ENCODE measurements at places on chromosomes 7 and 10.

DNA sequence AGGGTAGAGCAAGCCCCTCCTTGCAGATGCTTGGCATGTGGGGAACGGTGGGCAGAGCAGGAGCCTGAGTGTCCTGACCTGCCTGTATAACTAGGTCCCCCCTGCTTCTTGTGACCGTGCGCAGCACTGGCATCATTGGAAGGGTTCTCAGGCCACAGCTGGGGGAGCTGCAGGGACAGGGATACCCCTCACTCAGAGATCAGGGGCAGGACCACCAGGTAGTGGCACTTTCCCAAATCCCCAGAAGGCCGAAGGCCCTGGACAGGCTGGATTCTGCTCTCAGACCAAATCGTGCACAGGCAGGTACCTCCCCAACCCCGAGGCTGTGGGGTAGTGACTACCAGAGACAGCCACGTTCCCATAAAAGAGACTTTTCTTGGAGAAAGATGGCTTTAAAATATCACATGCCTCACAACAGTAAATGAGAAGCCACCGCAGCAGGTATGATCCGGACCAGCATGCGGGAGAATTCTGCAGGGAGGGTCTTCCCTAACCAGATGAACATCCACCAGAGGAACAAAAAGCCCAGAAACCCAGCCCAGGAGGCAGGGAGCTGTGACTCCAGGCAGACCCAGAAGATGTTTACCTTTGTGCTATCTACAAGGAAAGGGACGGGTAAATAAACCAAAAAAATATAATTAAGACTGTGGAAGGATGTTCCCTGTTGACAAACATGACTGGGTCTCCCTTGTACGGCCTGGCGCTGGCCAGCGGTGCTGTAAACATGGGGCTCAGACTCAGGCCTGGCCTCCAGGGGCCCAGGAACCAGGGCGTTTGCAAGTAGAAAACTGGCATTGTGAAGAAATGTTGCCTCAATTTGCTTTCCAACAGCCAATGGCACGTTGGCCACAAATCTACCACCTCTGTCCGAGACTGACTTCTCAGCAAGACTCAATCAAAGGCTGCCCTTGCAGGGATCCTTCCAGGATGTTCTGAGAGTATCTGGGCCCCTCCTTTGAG, 180.0 kb downstream of the TNS3 start:
- DNase-seq, result no peak

- DNase-seq, result no peak
These were observed 2.6 kb downstream of the SCD start for GRCh38 chr10:100349672-100350071.

DNA sequence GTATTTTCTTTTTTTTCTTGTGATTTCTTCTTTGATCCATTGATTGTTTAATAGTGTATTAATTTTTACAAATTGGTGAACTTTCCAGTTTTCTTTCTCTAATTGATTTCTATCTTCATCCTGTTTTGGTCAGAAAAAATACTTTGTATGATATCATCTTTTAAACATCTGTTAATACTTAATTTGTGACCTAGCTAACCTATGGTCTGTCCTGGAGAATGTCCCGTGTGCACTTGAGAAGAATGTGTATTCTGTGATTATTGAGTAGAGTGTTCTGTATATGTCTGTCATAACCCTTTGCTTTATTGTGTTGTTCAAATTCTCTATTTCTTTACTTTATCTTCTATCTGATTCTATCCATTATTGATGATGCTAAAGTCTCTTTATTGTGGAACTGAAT, 65.8 kb upstream of the ZEB1 start:
- DNase-seq, result no peak

DNA sequence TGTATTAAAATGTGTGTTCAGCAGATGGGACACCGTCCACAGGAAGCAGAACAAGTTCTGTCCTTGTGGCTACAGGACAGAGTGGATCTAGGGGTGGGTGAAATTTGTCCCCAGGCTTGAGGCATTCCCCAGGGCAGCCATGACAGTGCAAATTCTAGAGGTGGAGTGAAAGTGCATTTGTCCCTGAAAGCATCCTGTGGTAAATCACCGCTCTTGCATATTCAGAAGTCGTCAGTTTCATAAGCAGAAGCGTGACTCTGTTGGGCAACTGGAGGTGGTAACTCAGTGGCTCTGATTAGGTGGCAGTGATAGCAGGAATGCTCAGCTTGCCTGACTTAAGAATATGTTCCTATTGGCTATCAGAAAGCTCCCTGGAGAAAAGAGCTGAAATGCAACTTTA, 96.6 kb downstream of the SNX10 start:
- DNase-seq, result no peak

GRCh38 chr7:44050915-44051560, 6.5 kb downstream of the DBNL start:
- no peak for DNase-seq

- no peak for DNase-seq
These were observed 39.3 kb upstream of the GGCT start for GRCh38 chr7:30543813-30544525.

DNA sequence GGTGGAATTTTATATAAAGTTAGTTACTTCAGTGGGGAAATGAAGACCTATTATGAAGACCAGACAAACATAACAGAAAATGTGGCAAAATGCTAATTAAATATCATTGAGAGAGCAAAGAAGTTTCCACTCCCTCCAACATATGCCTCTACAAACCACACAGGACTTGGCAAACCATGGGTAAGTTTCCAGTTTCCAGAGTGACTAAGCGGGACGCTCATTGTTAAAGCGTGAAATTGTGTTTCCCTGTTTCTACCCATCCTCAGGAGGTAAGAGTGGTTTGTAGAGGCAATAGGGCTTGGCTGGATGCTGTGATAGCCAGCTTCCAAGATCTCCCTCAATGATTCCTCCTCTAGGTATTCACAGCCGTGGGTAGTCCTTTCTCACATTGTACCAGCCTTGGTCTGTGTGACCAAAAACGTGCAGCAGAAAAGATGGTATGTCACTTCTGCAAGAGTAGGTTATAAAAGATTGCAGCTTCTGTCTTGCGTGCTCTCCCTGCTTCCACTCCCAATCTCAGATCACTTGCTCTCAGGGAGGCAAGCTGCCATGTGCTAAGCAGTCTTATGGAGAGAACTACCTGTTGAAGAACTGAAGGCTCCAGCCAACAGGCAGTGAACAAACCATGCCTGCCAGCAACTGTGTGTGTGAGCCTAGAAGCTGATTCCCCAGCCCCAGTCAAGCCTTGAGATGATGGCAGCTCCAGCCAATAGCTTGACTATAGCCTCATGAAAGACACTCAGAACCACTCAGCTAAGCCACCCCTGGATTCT, 35.7 kb downstream of the CBX3 start:
- DNase-seq, result no peak

DNA sequence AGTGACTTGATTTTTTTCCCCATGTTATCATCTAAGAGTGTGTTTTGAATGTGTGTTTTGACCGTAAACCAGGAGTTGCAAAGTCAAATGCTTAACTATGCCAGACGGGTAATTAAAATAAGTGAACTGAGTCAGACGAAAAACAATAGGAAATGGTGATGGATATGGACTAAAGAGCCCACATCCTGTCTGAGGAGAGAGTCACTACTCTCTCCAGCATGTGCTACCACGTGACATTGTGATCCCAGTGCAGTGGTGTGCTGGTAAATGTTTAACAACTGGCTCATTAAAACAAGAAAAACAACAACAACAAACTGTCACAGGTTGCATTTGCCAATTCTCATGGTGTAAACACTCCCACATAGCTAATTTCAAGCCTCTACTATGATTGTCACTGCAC, 164.3 kb downstream of the SUGCT start:
- no peak for DNase-seq

GRCh38 chr10:51010977-51011376, 63.3 kb upstream of the PRKG1 start:
- no peak for DNase-seq

- DNase-seq, result no peak
These were observed 14.4 kb upstream of the GSTK1 start for GRCh38 chr7:143248761-143249354.

Measured in activated T-cell treated with anti-CD3 and anti-CD28 coated beads, Interleukin-2, amount 50 U/mL, for 72 hours (primary cell).